ENCODE measurements at places on chromosomes 5 and 9.

DNA sequence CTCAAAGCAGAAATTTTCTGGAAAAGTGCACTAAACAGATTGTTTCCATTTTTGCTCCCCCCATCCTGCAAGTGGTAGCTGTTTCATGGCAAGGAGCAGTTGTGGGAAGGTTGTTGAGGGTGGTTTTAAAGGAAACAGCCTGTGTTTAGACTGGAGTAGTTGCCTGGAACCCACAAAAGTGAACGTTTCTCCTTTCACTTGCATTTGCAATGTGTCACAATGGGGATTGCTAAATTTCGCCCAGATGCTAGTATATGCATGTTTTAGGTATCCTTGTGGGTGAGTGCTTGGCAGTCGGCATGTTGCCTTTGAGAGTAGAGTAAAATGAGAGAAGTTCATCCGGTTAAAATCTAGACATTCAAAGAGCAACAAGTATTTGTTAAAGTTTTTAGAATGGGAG is 1099.9 kb upstream of the DMAC1 start:
- no peak for DNase-seq

DNA sequence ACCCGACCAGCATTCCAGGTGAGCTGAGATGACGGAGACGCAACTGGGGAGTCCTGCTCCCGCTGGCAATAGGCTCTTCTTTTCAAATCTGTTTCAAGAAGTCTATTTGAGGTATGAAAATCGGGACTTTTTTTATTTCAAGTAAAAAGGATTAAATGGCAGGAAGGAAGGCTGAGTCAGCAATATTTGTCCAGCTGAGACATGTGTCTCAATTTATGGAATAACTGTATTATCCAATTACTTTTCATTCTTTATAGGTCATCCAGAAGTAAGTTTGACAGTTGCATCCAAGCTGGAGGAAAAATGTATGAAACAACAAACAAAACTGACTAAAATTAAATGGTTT is 221.1 kb downstream of the NR2F1-AS1 start:
- no peak for DNase-seq

- no peak for DNase-seq
These were observed 246.4 kb downstream of the ACTL7B start for GRCh38 chr9:108609227-108609896.

DNA sequence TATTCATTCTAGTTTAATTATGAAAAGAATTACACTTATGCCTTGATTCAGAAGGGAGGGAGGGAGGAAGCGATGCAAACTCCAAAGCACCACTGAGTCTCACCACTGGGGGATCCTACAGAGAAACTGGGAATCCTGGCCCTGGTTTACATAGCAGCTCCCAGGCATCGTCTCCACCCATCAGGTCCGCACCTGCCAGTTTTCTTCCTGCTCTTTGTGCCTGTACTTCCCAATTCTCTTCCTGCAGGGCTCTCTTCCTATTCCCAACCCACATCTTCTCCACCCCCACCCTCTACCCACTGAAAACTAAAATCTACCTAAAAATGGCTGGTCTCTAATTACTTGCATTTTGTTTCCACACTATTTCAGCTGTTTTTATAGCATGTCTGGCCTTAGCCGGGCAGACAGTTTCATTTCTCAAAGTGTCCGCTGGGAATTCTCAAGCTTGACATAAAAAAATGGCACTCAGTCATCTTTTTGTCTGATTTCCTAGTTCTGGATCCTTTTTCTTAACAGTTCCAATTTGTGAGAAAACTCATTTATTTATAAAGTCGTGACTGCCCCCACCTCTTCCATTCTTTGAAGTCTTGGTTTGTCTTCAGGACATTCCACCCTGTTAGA is 1.6 kb upstream of the TNIP1 start:
- no peak for DNase-seq

DNA sequence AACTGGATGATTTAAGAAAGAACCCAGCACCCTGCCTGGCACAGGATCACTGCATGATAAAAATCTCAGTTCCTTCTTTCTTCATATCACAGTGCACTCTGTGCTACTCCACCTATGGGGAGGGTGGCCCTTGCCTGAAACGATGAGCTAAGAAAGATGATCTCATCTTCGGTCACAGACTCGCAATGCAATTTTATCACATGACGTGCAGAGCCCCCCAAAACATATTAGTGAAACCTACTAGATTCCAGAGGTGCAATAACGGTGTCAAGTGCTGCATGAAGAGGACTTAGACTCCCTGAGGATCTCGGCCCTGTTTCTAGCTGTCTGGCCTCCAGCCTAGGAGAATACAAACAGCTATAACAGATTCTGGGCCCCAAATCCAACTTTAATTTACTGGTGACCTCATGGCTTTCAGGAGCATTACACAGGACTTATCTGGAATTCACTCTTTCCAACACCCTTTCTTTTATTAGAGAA is 104.0 kb downstream of the EBF1 start:
- DNase-seq: no peak

DNA sequence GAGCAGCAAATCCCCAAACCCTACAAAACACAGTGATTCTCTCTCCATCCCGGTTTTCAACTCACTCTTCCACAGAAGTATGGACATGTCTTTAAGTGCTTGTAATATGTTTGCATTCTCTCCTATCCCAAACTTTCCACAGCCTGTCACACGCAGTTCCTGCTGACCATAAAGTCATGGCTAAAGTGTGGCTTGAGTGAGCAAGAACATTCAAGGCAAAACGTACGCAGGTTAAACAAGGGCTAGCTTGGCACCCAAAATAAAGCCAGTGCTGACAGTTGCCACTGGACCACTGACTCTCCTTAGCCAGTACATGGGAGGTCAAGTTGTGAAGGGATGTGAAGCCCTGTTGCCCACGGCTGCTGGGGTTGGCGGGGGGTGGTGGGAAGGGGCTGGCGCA is 211.1 kb upstream of the IRX1 start:
- no peak for DNase-seq

DNA sequence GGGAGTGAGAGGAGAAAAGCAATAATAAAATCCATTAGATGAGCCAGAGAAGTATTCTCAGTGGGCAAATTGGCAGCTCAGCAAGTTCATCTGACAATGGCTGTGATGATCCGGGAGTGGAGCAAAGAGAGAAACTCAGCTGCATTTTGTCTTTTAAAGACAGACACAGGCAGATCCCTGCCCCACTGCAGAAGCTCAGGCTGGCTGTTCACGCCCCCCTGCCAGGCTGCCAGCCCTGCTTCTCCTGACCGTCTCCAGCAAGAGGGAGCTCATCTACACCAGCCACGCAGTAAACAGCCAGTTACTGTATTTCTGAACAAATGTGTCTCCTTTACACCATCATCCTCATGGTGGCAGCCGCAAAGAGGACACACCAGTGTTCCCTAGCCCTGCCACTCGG is 114.3 kb upstream of the SARDH start:
- no peak for DNase-seq

- DNase-seq: no peak
These were observed 23.8 kb upstream of the NPM1 start for GRCh38 chr5:171363846-171364245.

GRCh38 chr9:20041697-20042081 is 252.9 kb upstream of the SLC24A2 start:
- no peak for DNase-seq

GRCh38 chr9:121751686-121752445 is 100.4 kb downstream of the DAB2IP start:
- DNase-seq: no peak

DNA sequence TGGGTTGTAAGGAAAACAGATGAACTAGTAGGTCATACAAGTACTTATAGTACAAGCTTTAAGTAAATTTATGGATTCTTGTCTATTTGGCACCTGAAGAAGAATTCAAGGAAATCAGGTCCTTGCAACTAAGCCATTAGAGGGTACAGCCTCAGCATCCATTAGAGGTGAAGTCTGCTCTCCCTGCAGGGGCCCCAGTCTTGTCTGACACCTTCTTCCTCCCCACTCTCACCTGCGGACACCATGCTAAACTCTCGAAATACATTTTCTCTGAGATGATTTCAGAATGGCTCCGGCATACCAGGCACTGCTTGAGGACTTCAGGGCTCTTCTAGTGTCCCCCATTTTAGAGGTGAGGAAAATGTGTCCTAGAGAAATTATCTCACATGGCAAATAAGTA is 137.9 kb downstream of the GNAQ start:
- no peak for DNase-seq
